ENCODE measurements at places on chromosomes 5 and 9.
A peak's percentile ranks its signal among the peaks of the same experiment; 100 is the strongest.

DNA sequence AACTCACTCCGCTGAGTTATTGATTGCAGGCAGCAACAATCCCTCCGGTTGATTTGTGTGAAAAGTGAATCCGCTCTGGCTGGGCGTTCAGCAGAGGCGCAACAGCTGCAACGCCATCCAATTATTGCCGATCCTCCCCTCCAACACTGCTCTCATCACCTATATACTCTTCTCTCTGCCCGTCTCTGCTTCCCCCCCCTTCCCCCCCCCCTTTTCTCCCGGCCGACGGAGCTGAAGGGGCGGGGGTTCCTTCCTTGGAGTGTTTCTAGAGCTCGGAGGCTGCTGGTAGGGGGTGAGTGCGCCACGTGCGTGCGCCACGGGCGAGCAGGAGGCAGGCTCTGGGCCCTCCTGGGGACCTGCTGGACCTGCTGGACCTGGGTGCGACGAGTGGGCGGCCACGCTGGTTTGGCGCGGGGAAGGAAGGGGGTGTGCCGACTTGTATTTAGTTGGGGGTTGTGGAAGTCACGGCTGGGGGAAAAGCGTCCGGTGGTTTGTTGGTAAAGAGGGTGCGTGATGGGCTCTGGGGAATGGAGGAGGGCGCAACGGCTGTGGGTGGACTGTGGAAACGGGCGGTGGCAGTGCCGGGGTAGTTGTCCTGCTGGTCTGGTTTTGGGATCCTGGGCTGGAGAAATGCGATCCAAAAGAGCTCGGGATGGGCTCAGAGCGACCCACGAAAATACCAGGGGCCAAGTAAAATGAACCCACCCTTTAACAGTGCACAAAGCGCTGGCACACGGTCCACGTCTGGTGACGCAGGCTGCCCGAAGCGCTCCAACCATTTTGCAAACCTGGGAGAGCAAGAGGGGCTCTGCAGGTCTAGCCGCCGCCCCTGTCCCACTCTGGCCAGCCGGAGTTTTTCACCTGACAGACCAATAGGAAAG, 6.4 kb upstream of the MEF2C start:
- H3K27ac ChIP-seq = no peak overlapping the region
- peak; percentile 49 for DNase-seq
- peak overlapping the region; percentile 41 for H3K4me3 ChIP-seq
- no peaks in the 10 kb centered on the region for H3K36me3 ChIP-seq
- H3K4me1 ChIP-seq = no peaks in the 10 kb centered on the region
- H3K27me3 ChIP-seq = peaks cover 17% of the 10 kb centered on the region

GRCh38 chr9:76738402-76738801, 25.8 kb upstream of the PCA3 start:
- H3K27ac ChIP-seq = no peak overlapping the region
- H3K36me3 ChIP-seq = no peaks in the 10 kb centered on the region
- no peak overlapping the region for H3K4me3 ChIP-seq
- DNase-seq = no peak

- H3K4me1 ChIP-seq = no peaks in the 10 kb centered on the region
- H3K27me3 ChIP-seq = no peaks in the 10 kb centered on the region
- DNase-seq = no peak
- H3K27ac ChIP-seq = no peak overlapping the region
- no peak overlapping the region for H3K4me3 ChIP-seq
Measured at GRCh38 chr5:19261879-19262278, 726.1 kb downstream of the CDH18 start.

- H3K27me3 ChIP-seq = no peaks in the 10 kb centered on the region
- H3K4me3 ChIP-seq = no peak overlapping the region
- H3K36me3 ChIP-seq = no peaks in the 10 kb centered on the region
- H3K4me1 ChIP-seq = peaks cover 13% of the 10 kb centered on the region
- no peak for DNase-seq
Measured at GRCh38 chr5:135738564-135738875, 95.9 kb upstream of the SLC25A48 start.

- H3K27me3 ChIP-seq = no peaks in the 10 kb centered on the region
- no peak overlapping the region for H3K27ac ChIP-seq
Measured at GRCh38 chr5:159943326-159943725, 27.0 kb downstream of the ADRA1B start.

- H3K27me3 ChIP-seq = no peaks in the 10 kb centered on the region
- no peak overlapping the region for H3K4me3 ChIP-seq
- no peaks in the 10 kb centered on the region for H3K4me1 ChIP-seq
- H3K36me3 ChIP-seq = no peaks in the 10 kb centered on the region
- H3K27ac ChIP-seq = no peak overlapping the region
Measured at GRCh38 chr9:92046676-92047075, 68.5 kb downstream of the SPTLC1 start.

- peak overlapping the region; percentile 92 for H3K27ac ChIP-seq
- peak; percentile 91 for DNase-seq
- no peaks in the 10 kb centered on the region for H3K36me3 ChIP-seq
- H3K4me1 ChIP-seq = peaks cover 29% of the 10 kb centered on the region
Measured at GRCh38 chr5:61301341-61302199, 30.5 kb upstream of the ZSWIM6 start.

- no peak overlapping the region for H3K27ac ChIP-seq
- no peak overlapping the region for H3K4me3 ChIP-seq
- no peaks in the 10 kb centered on the region for H3K36me3 ChIP-seq
- peak; percentile 3 for DNase-seq
- H3K4me1 ChIP-seq = peaks cover 9% of the 10 kb centered on the region
- no peaks in the 10 kb centered on the region for H3K27me3 ChIP-seq
Measured at GRCh38 chr9:134128727-134129679, 6.9 kb upstream of the WDR5 start.

DNA sequence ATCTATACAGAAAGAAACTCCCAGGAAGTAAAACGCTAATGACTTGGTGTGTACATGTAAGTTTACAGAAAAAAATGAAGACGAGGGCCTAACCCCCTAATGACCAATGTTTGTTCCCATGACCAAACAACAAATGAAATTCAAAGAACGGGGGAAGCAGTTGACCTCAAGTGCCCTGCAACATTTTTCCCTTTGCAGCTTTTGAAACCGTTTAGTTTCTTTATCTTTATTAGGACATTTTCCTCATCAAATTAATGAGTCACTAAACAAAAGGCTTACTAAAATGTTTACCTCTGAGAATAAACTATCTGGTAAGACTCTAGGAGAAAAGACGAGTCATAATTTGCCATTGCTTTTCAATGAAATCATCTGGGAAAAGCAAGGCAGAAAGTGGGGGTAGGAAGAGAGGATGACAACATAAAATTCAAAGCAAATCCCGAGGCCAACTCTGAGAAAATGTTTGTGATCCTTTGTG, 57.4 kb downstream of the LHFPL2 start:
- H3K4me3 ChIP-seq = no peak overlapping the region
- peaks cover 69% of the 10 kb centered on the region for H3K4me1 ChIP-seq
- no peaks in the 10 kb centered on the region for H3K27me3 ChIP-seq
- H3K27ac ChIP-seq = peak overlapping the region; percentile 69
- DNase-seq = no peak
- no peaks in the 10 kb centered on the region for H3K36me3 ChIP-seq

DNA sequence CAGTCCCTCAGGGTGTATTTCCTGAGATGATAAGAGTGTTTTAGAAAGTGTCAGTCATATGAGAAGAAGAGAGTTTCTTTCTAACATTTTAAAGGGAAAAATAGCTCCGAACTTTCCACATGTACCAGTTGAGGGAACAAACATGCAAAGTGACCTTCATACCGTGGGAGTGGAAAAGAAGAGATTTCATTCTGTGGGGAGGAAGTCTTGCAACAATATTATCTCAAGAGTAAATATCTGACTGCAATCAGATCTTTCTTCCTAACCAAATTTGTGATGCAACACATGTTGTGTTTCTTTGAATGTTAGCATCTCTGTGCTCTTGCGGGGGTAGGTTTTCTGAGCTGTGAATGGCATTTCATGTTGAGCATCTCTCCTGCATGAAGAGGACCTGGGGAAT, 30.6 kb downstream of the ANKRD55 start:
- H3K36me3 ChIP-seq = no peaks in the 10 kb centered on the region
- H3K4me1 ChIP-seq = peaks cover 4% of the 10 kb centered on the region
- no peaks in the 10 kb centered on the region for H3K27me3 ChIP-seq
- no peak overlapping the region for H3K4me3 ChIP-seq
- no peak for DNase-seq

DNA sequence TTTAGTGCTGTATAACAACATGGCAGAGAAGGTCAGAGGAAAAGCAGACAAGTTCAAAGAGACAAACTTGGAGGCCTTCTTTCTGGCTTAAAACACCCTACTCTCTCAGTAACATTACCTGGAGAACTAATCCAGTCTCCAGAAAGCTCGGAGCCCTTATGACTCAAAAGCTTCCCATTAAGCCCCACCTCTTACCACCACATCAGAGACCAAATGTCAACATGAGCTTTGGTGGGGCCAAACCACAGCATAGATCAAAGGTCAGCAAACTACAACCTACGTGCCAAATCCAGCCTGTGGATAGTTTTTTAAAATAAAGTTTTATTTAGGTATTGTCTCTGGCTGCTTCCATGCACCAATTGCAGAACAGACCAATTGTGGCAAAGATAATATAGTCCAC, 589.9 kb downstream of the DNAH5 start:
- H3K36me3 ChIP-seq = no peaks in the 10 kb centered on the region
- no peaks in the 10 kb centered on the region for H3K4me1 ChIP-seq
- no peak for DNase-seq
- H3K27ac ChIP-seq = no peak overlapping the region
- no peak overlapping the region for H3K4me3 ChIP-seq

DNA sequence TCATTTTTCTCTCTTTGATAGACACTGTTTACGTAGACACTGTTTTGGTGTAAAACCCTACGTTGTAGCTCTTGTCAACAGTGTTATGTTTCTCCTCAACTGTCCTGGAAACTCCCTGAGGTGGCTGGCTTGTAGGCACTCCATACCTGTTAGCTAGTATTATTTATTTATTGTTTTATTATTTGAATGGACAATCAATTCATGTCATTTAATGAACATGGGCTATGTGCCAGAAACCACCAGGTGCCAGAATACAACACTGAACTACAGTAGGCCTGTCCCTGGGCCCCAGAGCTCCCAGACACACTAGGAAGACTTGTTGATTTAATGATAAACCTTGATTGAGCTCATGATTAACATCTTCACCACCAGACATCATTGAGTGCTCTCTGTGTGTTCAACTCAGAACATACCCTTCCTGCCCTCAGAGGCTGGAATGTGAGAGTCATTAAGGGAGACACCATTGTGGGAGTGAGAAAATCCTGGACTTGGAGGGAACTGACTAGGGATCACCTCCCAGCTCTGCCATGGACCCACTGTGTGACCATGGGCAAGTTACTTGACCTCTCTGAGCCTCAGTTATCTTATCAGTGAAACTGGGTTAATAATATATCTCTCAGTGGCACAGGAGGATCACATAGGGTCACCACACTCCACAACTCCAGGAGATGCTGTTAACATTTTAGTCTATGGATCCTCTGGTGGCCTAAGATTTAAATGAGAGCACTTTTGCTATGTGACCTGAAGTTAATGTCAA, 19.2 kb downstream of the IRF1 start:
- no peak for DNase-seq
- no peaks in the 10 kb centered on the region for H3K36me3 ChIP-seq
- H3K27me3 ChIP-seq = no peaks in the 10 kb centered on the region
- H3K27ac ChIP-seq = no peak overlapping the region

DNA sequence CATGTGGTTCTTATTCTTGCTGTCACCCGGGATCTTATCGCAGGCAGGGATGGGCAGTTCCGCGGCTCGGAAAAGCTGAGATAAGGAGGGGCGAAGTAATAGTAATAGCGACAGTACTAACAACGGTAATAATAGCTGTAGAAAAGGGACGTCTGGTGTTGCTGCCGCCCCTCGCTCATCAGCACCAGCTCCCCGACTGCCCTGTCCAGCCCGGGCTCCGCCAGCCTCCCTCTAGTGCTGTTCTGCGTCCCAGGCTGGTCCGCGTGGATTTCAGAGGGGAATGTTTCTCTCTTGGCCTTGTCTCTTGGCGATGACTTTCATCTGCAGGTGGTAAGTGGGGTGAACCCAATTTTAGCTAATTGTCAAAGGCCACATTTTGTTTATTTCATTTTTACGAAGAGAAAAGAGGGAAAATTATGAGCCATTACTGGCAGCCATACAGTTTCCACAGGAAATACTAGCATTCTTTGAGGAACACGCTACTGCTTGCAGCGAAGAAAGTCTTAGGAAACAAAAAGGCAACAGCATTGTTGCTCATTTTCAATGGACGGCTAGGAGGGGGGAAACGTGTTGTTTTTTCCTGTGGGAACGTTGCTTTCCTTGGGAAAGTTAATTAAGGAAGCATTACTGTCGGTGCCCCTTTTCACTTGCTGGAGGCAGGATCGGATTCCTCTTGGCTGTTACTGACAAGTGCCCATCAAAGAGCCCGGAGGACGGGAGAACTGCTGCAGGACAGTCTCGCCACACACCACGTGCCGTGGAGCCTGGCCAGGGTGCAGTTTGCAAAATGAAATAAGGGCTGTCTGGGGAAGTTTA, 762 bp downstream of the SNCAIP start:
- H3K4me3 ChIP-seq = peak overlapping the region; percentile 84
- peak overlapping the region; percentile 88 for H3K27ac ChIP-seq
- H3K27me3 ChIP-seq = peaks cover 6% of the 10 kb centered on the region

DNA sequence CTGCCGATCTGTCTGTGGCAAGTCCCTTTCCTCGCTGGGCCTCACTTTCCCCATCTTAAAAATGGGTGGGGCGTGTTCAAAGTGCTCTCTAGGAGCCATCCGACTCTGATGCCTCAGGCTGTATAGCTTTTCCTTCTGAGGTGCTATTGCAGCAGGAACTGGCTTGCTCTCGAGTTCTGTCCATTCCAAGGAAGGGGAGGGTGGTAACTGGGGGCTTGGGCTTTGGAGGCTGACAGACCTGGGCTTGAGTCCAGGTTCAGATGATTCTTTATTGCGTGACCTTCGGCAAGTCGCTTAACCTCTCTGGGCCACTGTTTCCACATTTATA, 139.5 kb downstream of the RGS3 start:
- H3K4me1 ChIP-seq = peaks cover 32% of the 10 kb centered on the region
- no peak overlapping the region for H3K4me3 ChIP-seq
- peak overlapping the region; percentile 53 for H3K27ac ChIP-seq
- no peaks in the 10 kb centered on the region for H3K27me3 ChIP-seq

GRCh38 chr5:159465604-159466003, 135.3 kb upstream of the IL12B start:
- H3K4me3 ChIP-seq = no peak overlapping the region
- H3K36me3 ChIP-seq = no peaks in the 10 kb centered on the region
- peaks cover 4% of the 10 kb centered on the region for H3K4me1 ChIP-seq
- no peaks in the 10 kb centered on the region for H3K27me3 ChIP-seq
- no peak for DNase-seq

Measured in hepatocyte (in vitro differentiated cells).